ENCODE measurements at places on chromosomes 1 and 21.
A peak's percentile ranks its signal among the peaks of the same experiment; 100 is the strongest.

- DNase-seq, result no peak
Measured at GRCh38 chr1:189675712-189676244, 801.9 kb downstream of the BRINP3 start.

- no peak for DNase-seq
Measured at GRCh38 chr21:16676391-16676790, 836.5 kb upstream of the CXADR start.

GRCh38 chr1:84918726-84919336, 25.8 kb upstream of the LPAR3 start:
- no peak for DNase-seq

- DNase-seq, result no peak
Measured at GRCh38 chr1:224592636-224593582, 23.2 kb upstream of the CNIH3 start.

GRCh38 chr1:34441259-34442069, 264.8 kb downstream of the C1orf94 start:
- no peak for DNase-seq

DNA sequence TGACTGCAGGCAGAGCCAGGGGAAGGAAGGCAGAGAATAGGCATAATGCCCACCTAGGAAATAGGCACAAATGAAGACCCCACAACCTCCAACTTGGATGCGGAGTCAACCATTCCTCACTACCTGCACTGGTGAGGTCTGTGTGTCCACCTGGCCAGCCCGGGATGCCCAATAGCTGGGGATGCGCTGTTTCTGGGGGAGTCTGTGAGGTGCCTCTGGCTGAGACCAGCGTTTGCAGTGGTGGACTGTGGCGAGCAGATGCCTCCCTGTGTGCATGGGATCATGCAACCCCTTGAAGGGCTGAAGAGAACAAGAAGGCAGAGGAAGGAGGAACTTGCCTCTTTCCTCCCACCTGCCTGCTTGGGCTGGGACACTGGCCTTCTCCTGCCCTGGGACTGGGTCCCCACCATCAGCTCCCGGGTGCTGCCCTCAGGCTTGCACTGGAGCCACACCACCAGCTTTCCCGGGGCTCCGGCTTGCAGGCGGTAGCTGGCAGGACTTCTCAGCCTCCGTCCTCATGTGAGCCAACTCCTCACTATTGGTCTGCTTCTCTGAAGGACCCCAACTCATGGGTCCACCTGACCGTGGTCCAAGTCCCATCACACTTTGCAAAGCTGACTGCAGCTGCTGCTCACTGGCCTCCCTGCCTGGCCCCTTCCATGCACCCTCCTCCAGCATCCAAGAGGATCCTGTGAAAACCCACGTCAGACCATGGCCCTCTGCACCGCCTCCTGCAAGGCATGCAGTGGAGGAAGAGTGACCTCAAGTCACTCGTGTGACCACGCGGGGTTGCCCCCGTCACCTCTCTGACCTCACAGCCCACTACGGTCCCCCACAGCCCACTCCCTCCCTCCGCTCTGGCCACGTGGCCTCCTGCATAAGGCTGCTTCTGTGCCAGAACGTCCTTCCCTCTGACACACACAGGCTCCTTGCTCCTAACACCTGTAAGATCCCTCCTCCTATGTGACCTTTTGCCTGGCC, 2.7 kb upstream of the PDE9A start:
- no peak for DNase-seq

DNA sequence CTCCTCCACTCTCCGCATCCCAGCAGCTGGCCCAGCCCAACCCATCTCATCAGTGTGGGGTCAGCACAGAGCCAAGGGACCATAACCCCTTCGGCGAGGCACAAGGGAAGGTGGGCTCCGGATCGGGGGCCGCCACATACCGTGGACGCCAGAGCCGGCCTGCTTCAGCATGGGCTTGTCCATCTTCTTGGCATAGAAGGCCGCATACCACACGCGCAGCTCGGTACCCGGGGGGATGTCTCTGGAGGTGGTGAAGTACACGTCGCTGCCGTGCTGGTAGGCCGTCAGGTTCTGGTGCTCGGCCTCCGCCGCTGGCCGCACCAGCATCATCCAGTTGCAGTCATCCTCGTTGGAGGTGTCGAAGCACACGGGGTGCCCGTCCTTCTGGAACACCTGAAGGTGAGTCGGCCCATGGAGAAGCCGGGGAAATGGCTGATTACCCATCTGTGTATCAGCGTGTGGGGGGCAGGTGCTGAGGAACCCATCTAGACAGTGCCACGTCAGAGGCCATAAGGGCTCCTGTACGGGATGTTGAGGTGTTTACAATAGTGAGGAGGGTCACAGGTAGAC, 24.6 kb downstream of the PRDM15 start:
- no peak for DNase-seq

- DNase-seq, result peak; percentile 92
Measured at GRCh38 chr1:7770997-7771822, at the start of gene VAMP3. Gene VAMP3, plus strand, starts transcription at chr1:7771296. Its CDS starts 88 bp downstream, at chr1:7771384.

DNA sequence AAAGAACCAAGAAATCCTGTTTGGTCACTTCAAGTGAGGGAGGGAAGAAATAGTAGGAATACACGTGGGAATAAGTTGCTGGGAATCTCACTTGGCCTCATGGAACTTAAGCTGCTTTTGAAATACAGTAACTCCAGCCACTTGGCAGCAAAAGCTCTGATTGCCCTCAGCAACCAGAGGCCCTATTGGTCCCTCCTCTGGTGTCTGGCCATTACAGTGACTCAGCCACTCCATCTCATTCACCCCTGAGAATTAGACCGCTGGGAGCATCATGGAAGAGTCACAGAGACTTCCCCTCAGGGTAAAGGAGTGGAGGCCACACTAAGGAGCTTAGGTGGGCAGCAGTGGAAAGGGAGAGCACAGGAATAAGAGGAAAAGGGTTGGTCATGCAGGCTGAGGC, 99.6 kb downstream of the ELAVL4 start:
- DNase-seq, result no peak

GRCh38 chr1:225748529-225748928, 29.1 kb upstream of the SRP9 start:
- DNase-seq, result no peak

DNA sequence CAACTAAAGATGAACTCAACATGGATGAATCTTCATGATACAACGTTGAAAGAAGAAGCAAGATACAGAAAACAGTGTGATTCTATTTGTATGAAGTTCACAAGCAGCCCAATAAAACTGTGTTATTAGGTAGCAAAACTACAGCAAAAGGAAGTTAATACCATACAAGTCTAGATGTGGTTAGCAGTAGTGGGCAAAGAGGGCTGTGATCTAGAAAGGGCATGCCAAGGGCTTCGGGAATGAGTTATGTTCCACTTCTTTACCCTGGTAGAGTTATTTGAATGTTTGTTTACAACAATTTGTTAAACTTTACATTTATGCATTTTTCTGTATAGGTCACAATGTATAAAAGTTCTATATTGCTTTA, 9.2 kb downstream of the TNFRSF9 start:
- no peak for DNase-seq

GRCh38 chr1:198245379-198245778, 88.6 kb downstream of the NEK7 start:
- no peak for DNase-seq

- DNase-seq, result no peak
Measured at GRCh38 chr1:222370913-222371675, 176.8 kb downstream of the HHIPL2 start.

- DNase-seq, result no peak
Measured at GRCh38 chr1:58971629-58972140, 187.8 kb upstream of the JUN start.

DNA sequence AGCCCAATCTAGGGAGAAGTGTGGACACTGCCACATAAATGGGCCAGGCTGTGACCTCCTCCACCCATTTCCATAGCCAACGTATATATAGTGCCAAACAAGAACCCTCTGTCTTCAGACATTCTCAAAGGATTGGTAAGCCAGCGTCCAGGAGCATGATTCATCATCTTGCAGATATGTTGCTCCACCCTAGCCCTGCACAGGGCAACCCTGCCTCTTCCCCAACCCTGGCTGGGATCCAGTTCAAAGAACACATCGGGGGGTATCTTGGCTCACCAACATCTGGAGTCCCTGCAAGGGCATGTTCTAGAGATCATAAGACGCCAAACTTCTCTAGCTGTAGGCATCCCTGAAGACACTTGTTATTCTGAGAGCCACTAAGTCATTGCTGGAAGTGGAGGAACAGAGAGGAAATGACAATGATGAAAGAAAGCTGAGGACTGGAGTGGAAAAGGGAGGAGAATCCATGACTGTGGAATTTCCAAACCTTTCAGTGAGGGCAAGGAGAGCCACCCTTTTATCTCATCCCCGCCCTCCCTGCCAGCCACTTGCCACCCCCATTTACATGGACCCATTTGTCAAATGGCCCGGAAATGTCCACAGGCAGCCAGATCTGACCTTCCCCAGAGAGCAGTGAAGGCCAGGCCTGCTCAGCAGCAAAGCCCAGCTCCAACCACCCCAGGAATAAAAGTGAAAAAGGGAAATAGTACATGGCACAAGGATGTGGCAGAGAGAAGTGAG, 144.1 kb upstream of the CTTNBP2NL start:
- no peak for DNase-seq

DNA sequence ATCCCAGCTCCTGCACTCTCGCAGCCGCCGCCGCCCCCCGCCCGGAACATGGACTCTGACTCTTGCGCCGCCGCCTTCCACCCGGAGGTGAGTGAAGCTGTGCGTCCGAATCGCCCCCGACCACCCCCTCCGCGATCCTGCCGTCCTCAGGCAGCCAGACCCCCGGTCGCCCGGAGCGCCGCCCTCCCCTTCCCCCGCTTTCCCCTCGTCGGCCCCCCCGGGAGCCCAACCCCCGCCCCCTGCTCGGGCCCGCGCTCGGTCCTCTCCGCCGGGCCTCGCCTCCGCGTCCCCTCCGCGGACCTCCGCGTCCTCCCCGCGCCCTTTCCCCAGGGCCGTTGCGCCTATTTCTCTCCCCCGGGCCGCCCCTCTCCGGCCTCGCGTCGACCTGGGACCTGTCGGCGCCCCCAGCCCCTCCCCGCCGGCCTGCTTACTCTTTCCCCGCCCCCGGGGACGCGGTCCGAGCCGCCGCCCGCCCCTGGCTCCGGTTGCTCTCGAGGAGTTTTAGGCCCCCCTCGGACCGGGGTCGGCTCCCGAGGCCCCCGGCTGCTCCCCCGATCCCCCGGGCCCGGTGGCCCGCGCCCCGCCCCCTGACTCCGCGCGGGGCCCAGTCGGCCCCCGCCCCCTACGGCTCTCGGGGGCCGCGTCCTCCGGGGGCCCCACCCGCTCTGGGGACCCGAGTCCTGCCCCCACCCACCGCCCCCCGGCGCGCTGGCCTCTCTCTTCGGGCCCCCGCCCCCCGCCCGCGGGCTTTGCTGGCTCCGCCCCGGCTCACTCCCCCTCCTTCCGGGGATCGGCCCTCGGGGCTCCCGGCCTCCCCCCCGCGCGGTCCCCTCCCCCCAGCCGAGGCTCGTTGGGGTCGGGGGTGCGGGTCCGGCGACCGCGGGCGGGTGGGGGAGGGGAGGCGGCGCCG, 743 bp downstream of the PHF13 start:
- peak; percentile 65 for DNase-seq

GRCh38 chr1:230629511-230629910, 12.8 kb upstream of the COG2 start:
- DNase-seq, result no peak

- DNase-seq, result no peak
Measured at GRCh38 chr1:247741756-247742155, 3.3 kb downstream of the OR14K1 start.

DNA sequence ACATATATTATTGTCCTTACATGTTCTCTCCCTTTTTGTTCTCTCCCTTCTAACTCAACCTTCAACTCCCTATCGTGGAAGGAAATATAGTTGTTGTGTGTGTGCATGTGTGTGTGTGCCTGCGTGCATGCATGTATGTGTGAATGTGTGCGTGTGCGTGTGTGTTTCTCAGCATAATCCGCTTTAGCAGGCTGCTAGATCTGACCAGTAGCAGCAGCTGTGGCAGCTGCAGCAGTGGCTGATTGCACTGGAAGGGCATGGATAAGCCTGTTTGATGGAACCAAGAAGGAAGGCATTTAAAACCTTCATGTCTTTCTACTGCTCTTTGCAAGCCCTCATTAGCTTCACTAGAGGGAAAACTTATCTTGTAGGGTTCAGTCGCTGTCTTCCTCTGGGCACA, 65.6 kb upstream of the IRF2BP2 start:
- DNase-seq, result no peak

- DNase-seq, result no peak
Measured at GRCh38 chr1:118618618-118619340, 369.4 kb downstream of the TBX15 start.

GRCh38 chr1:53137729-53138128, 4.7 kb downstream of the SLC1A7 start:
- no peak for DNase-seq

DNA sequence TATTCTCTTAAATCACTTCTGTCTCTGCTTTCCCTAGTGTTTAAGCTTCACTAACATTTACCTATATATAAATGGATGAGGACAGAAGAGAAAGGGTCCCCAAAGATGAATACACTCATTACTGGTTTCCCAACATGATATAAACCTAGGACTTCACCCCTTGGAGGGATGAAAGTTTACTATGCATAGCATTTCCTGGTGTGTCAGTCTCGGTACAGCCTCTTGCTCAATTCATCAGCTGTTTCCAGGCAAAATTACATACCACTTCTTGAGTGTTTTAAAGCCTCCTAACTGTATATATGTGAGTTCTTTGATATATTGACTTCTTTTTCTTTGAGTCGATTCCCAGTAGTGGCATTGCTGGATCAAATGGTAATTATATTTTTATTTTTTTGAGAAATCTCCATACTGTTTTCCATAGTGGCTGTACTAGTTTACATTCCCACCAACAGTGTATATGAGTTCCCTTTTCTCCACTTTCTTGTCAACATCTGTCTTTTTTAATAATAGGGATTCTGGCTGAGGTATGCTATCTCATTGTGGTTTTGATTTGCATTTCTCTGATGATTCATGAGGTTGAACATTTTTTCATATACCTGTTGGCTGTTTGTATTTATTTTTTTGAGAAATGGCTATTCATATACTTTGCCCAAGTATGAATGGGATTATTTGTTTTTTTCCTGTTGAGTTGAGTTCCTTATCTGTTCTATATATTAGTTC, 259.3 kb upstream of the CACYBP start:
- DNase-seq, result no peak

GRCh38 chr1:104856091-104856490, 1106.4 kb downstream of the AMY1C start:
- no peak for DNase-seq

- no peak for DNase-seq
Measured at GRCh38 chr21:44931137-44931500, 8.7 kb upstream of the SLX9 start.

- no peak for DNase-seq
Measured at GRCh38 chr1:222820171-222820712, 5.4 kb downstream of the DISP1 start.

All from stimulated activated CD4-positive, alpha-beta T cell treated with anti-CD3 and anti-CD28 coated beads, Interleukin-12 subunit alpha, Interleukin-12 subunit beta, amount 100 ng/mL, for 4 hours (primary cell).